ENCODE measurements at places on chromosomes 1 and 21.

GRCh38 chr1:209527372-209527771, 56.1 kb upstream of the CAMK1G start:
- no peak for DNase-seq

DNA sequence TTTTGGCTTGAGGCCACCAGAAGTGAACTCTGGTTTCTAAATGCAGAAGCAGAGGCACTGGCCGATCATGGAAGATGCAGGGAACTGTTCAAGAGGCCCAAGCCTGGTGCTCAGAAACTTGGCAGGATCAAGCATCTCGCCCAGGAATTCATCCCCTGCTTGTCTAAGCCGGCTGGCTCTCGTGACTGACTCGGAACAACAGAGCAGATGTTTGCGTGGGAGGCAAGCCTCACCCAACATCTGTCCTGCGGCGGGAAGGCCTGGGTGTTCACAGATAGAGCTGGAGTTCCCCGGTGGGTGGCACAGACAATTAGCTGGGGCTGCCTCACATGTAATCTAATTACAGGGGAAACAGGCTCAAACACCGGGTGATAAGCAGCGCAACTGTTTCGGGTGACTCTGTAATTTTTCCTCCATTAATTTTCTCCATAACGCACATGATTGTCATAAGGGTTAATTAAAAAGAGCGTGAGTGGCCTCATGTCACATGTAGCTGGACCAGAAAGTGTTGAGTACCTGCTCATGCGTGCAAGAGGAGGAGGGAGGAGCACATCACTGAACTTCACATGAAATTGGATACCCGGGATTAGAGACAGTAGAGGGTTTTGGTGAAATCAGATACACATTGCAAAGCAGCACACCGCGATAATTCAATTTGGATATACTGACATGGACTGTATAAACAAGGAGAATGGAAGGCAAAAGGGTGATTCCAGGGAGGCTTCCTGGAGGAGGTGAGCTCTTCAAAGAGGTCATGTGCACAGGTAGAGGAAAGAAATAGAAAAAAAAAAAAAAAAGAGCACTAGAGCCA, 180.0 kb downstream of the ETS2 start:
- DNase-seq: no peak

GRCh38 chr1:186819126-186819525, 9.6 kb upstream of the PLA2G4A start:
- no peak for DNase-seq

DNA sequence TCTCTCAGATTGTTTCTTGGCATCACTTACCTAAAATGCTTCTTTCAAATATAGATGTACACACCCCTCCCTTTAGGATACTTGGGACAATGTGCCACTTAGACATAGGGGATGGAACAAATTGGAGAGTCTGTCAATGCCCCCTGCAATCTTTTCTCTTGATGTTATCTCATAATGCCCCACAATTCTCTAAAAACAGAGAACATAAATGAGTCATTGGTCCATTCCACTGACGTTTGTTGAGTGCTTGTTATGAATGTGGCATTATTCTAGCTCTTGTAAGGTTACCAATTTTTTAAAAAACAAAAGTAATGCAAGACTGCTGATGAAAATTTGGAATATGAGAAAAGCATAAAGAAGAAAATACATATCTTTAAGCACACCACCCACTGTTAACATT, 5.6 kb upstream of the SMIM11 start:
- DNase-seq: no peak

- no peak for DNase-seq
These were observed 31.3 kb downstream of the MAN1C1 start for GRCh38 chr1:25647863-25648262.

DNA sequence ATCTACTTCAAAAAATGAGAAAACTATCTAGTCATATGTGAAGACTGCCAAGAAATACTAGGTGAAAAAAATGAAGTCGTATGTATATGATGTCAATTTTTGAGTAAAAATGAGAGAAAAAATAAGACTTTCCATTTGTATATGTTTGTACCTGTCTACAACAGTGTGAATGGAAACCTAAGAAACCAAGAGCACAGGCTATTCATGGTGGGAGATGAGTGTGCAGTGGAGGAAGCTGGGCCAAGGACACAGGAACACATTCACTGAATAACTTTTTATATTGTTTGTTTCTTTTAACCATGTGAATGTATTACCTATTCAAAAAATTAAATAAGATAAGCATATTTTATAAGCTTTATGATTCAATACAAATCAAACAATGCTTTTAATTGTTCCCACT, 67.0 kb downstream of the ERO1B start:
- no peak for DNase-seq

- no peak for DNase-seq
These were observed 6.7 kb upstream of the ZBTB18 start for GRCh38 chr1:244044423-244044822.

DNA sequence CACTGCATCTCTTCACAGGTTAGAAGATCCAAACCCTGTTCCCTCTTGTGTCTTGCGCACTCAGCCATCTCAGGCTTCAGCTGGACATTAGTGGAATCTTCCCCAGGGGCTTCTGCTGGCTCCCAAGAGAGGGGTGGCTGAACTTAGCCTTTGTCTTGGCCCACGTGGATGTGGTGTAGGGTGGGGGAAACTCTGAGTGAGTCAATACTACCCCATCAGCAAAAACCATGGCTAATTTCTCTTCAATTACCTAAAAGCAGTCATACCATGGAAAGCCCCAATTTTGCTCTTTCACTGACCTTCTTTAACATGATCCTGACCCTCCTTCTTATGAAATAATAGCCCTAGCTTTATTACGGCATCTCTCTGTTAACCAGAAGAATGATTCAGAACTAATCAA, 72.5 kb upstream of the RAB3GAP2 start:
- no peak for DNase-seq

- no peak for DNase-seq
These were observed 187.0 kb downstream of the KIF26B start for GRCh38 chr1:245341743-245342142.

- DNase-seq: no peak
These were observed 1.5 kb upstream of the TSPAN1 start for GRCh38 chr1:46173361-46173856.

- DNase-seq: no peak
These were observed 43.6 kb downstream of the PBX1 start for GRCh38 chr1:164602480-164603093.

DNA sequence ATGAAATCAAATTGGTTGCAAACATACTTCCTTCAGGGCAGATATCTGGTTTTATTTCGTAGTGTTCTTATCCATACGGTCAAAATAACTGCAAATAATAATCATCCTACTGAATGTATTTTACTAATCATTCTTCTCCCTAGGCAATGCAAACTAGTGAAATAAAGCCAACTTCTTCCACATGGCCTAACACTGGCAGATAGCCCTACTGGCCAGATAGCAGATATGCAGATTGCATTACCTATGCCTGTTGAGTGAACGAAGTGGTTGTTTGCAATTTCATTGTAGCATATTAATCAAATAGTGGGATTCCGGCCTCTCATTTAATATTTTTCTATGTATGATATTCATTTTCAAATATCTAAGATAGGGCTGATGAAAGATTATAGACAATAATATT, 116.2 kb downstream of the CENPF start:
- DNase-seq: no peak

DNA sequence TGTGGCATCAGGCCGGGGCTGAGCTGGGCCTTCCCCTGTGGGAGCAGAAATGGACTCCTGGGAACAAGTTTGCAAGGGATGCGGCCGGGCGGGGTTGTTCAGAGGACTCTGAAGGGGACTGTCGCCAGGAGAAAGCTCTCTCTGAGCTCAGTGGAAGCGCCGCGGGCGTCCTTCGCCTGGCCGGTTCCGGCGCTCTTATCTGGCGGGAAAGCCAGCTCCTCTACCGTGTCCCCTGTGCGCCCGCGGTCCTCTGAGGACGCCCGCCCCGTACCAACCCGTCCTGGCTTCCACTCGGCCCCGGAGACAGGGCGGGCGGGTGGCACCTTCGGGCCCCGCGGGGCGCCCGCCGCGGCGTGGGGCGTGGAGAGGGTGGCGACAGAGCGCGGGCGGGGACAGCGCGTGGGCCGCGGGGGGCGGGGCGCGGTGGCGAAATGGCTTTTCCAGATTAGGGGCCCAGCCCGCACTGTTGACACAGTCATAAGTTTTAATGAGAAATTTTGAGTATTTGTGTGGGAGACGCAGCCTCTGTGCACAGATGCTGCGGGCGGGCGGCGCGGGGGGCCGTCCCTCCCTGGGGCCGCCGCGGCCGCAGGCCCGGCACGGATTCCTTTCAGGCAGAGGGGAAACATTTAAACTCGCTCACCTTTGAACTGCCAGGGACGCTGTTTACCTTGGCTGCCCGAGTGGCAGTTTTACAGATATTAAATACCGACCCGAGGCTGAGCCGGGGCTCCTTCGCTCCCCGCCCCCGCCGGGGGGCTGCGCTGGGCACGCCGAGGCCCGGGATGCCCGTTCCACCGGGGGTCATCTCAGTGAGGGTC, 70.2 kb downstream of the FOXD2 start:
- DNase-seq: no peak

DNA sequence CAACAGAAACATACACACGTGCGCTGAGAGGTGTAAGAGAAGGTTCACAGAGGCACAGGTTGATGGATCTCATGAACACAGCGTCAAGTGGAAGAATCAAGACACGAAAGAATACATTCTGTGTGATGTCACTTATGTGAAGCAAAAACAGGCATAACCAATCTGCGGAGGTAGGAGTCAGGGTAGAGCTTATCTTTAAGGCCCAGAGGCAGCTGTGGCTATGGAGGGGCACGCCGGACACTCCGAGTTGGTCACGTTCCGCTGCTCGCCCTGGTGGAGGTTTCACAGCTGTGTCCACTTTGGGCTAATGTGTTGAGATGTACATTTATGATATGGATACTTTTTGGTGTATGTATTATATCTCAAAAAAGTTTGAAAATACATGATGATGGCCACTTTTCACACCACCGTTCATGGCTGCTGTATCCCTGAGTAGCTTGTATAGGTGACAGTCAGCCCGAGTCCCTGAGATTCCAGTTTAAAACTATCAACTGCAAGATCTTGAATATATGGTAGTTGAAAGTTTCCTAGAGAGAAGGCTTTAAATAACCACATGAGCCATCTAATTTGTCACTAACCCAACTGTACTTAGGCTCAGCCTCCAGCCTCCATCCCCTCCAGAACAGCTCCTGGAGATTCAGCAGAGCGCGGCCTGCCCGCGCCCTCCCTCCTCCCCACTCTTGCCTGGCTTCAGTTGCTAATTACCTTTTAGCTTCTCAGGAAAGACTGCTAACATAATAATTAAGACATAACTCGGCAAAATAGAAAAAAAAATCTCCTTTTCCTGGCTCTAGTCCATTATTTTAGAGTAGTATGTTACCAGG, 6.7 kb upstream of the ADARB1 start:
- no peak for DNase-seq

DNA sequence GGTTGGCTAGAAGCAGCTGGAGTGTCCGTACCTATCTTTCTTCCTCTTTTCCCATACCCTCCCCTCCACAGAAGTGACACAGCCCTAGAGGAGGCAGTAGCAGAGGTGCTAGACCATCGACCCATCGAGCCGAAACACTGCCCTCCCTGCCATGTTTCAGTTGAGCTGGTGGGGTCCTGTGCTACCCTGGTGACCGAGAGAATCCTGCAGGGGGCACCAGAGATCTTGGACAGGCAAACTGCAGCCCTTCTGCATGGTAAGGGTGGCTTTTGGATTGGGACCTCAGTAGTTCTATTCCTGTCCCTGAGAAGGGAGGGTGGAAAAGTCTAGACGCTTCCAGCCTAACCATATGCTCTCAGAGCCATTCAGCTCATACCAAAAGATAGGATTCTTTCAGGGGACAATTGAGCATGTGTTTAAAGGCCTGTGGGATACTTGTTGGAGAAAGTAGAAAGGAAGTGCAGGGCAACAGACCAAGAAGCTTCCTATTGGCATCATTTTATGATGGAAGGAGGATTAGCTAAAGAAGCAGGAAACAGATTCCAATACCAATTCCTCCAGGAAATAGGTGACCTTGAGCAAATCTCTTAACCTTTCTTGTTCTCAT, 11.7 kb upstream of the BNIPL start:
- DNase-seq: peak; percentile 82

DNA sequence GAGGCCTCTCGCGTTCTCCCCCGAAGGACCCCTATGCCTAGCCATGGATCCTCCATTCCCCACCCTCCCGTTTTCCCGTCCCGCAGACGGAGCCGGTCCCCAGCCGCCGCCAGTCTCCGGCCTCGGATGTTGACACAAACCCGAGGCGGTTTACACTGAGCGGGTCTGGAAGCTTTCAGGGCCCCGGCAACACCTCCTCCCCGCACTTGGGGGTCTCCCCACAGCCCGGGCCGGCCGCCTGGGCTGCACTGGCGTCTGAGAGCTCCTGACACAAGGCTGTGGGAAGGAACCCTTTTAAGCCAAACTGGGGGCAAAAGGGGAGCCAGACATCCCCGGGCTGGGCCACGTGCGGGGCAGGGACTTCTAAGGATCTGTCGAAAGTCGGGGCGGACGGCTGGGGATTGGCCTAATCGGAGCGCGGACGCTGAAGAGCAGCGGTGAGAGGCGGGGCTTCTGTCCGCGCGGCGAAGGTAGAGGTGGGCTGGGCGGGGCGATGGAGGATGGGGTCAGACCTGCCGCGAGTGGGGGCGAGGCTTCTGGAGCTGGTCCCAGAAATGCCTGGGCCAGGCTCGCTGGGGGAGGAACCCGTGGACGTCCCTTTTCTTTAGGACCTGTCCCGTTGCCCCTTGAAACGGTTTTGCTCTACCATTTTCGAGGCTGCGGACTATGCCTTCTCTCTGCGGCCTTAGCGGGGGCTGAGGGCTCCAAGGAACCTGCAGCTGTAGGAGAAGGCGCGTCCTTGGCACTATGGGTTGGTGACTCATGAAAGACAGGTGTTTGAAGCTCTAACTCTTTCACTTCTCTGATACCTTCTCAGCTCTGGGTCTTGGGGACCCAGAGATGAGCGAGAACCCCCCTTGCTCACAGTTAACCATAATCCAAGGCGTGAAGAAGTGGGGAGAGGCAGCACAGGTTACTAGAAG, 1.2 kb upstream of the HPCAL4 start:
- no peak for DNase-seq

Measured in globus pallidus (tissue), 1 donor.